ENCODE measurements at places on chromosomes 5 and 9.

- DNase-seq: no peak
Measured at GRCh38 chr9:91809581-91810285, 140.3 kb downstream of the ROR2 start.

- DNase-seq: no peak
Measured at GRCh38 chr5:50547303-50547702, 106.2 kb upstream of the EMB start.

DNA sequence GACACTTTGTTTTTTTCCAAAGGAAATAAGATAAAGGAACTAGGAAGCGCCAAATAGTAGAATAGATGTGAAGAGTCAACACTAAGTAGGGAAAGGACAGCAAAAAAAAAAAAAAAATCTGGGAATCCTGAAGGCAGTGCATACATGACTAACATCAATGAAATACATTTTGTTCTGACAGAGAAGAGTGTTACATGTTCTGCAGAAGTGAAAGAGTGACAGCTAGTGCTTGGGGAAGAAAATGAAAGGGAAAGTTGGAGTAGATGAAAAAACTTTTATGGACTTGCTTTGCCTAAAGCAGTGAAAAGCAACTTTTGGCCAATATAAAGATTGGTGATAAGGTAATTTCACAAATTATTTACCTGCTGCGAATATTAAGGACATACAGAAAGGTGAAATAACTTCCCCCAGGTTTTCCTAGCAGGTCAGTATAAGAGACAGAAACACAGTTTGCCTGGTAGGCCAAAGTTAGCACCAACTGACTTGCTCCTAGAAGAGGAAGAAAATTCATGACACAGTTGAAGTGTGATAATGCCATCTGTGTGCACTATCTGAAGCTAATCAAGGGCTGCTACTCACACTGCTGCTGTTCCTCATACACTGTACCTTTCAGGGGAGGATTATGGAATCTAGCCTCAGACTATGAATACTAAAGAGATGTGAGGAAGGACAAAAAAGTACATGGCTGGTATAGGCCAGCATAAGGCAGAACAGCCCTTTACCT, 38.6 kb downstream of the RANBP6 start:
- DNase-seq: no peak

DNA sequence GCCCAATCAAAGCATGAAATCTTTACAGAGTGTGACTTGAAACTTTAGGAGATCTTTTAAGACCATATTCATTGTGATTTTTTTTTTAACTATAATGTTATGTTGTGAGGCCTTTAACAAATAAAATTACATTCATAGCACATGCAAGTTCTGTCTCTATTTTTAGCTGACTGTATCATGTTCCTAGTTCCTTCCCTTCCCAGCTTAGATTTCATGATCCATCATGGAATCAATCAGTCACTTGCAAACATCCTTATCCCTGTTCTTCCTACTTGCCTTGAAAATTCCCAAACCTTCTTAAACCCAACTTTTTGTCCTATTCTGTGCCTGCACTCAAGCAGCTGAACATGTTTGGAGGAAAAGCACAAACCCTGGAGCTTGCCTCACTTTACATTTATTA, 141.8 kb downstream of the DMXL1 start:
- DNase-seq: no peak

DNA sequence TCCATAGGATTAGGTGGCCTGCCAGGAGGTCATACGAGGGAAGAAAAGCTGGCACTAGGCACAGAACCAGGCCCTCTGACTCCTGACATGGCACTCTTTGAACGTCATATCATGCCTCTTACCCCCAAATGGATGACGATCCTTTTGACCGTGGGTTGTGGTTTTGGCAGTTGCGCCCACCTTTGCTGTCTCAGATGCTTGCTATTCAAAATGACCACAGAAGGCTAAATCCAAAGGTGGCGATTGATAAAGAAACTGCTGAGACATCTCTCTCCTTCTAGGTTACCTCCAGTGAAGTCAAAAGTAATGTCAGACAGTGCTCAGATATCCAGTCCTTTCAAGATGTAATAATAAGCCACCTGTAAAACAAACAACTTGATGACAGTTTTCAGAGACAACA, 385.0 kb downstream of the EFNA5 start:
- DNase-seq: no peak

DNA sequence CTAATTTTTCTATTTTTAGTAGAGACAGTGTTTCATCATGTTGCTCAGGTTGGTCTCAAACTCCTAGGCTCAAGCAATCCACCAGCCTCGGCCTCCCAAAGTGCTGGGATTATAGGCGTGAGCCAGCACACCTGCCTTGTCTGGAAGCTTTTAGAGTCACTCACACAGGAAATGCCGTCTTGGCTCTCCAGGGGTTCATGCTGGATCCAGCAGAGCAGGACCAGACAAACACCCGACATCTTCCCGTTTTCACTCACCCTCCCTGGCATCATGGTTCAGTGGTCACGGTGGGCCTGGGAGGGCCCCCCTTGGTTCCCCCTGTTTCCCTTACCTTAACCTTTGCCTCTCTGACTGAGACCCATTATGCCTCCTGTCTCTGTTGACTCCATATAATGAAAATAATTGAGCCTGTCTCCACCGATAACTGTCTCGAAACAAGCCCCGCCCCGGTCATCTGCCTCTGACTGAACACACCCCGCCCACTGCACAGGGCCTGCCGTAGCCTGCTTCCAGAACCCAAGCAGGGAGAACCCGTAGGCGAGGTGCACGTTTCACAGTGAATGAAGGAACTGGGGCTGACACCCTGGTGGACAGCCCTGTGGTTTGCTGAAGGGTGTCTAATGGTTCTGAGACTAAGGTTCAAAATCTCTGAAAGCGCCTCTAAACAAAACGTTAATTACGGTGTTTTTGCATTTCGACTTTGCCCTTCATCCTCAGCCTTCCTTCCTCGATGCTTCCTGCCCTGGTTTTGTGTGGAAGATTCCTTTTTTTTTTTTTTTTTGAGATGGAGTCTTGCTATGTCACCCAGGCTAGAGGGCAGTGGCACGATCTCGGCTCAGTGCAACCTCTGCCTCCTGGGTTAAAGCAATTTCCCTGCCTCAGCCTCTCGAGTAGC, 39.7 kb upstream of the SPRY4 start:
- no peak for DNase-seq

DNA sequence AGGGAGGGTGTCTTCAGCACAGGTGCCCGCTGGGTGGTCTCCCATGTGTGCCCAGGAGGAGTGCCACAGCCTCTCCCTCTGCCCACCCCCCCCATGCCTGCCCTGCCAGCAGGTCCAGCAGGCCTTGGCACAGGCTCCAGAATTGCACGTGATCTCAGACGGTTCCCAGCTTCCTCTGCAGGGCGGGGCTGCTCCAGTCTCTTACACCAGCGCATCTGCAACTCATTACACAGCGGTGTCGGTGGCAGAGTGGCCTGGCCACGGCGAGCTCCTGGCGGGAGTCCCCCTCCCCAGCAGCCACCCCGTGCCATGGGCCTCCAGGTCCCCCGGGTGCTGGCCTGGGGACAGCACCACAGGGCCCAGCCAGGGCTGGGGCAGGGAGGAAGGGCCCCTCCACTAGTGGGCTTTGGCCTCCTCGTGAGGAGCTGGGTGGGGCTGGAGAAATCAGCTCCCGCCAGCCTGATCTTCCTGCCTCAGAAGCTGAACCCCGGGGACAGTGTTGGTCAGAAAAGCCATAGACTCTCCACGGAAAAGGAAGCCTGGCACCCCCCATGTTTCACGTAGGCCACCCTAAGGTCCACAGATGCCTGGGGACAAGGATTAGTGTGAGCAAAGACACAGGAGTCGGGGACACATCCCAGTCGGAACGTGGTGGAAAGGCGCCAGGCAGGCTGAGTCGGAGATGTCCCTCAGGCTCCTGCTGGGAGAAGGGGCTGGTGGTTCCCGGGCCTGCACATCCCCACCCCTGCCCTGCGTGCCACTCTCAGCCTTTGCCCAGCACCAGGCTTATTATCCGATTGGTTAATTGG, 40.2 kb downstream of the RXRA start:
- peak; percentile 76 for DNase-seq

DNA sequence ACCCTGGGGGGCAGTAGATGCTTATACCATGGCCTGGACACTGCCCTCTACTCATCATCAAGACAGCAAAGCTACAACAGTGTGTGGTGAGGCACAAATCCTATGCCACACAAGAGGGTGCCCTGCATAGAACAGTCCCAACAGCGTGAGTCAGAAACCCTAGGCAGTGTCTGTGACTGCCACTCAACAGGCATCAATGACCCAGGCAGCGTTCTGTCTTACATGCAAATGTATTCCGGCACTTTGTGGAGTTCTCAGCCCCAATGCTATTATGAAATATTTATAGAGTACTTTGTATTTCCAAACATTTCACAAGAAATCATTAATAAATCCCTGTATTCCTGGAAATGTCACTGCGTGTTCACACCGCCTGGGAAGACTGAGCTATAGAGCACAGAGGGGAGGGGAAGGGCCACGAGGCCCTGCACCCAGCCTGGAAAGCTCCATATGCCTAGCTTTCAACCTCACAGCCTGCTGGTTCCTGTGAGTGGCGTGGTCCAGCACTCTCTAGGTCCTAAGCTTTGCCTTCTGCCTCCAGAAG, 77.7 kb downstream of the NIPSNAP3B start:
- peak; percentile 21 for DNase-seq

DNA sequence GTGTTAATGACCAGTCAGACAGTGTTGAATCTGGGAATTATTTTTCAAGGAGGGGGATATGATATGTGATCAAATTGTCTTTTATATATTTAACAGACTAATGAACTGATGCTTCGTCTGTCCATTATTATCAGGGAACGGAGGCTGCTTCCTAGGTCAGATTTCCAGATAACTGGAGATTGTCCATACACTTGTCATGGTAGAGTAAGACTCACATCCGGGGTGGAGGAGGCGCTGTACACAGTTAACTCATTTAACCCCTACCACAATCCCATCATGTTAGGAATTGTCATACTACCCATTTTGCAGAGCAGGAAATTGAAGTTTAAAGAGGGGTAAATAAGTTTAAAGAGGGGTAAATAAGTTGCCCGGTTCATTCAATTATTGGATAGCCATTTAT, 55.9 kb downstream of the ARHGAP26 start:
- no peak for DNase-seq

DNA sequence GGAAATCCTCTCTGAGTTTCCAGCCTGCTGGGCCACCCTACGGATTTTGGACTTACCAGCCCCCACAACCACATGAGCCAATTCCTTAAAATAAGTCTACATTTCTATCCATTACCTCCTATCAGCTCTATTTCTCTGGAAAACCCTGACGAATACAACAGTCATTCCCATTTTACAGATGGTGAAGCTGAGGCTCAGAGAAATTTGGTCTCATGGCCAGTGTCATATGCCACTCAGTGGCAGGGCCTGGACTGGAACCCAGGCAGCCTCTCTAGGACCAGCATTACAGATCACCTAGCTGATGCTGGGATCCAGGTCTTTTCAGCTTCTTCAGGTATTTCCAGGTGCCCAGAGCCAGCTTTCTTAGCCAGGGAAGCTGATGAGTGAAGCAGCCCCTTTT, 45.0 kb upstream of the SH3PXD2B start:
- DNase-seq: no peak

- no peak for DNase-seq
Measured at GRCh38 chr9:90393365-90394152, 249.1 kb downstream of the DIRAS2 start.

DNA sequence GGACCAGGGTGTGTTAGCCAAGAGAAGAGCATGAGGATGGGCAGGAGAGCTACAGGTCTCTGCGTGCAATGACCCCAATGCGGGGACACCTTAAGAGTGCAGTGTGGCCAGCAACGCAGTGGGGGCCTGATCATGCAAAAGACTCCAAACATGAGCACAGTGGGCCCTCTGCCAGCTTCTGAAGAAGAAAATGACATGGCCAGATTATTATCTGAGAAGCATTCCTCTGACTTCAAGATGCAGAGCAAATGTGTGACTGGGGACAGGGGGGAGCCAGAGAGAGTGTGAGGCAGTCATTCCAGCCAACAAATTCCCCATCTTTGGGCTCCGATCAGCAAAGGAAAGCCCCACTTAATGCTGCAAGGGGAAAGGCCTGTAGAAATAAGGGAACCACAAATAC, 229.4 kb downstream of the CDK5RAP2 start:
- no peak for DNase-seq

GRCh38 chr5:178624631-178625546, 2.0 kb downstream of the CLK4 start:
- no peak for DNase-seq

DNA sequence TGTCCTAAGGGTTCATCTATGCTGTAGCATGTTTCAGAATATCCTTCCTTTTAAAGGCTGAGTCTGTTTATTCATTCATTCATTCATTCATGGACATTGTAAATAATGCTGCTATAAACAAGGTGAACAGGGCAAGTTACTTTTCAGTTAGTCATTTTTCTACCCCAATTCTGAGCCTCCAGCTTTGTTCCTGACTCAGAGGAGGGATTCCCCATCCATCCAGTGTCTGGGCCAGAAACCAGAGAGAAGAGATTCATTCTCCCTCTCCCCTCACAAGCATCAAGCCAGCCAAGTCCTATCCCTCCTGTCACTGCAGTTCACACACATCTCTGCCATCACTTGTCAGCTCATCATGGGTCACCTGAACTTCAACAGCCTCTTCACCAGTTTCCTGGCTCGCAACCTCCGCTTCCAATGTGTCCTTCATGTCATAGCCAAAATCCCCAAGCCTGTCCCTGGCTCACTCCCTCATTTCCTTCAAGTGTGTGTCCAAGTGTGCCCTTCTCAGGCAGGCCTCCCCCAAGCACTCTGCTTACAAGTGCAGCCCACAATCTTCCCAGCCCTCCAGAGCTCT, 203.0 kb downstream of the TTLL11 start:
- DNase-seq: no peak

DNA sequence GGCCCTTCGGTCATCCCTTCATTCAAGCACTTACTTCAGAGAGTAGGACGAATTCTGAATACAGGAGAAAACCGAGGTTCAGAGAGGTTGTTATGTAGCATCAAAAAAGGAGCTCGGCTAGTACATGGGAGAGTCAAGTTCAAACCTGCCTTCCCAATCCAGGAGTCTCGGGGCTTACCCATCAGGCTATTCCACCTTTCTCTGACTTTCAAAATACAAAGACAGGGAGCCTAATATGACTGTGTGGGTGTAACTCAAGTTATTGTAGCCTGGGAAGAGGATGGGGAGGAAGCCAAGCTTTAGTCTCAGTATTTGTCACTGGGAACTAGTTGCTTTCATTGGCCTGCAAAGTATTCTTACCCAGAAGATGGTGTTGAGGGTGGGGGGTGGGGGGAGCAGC, 274.8 kb upstream of the PANK3 start:
- no peak for DNase-seq

DNA sequence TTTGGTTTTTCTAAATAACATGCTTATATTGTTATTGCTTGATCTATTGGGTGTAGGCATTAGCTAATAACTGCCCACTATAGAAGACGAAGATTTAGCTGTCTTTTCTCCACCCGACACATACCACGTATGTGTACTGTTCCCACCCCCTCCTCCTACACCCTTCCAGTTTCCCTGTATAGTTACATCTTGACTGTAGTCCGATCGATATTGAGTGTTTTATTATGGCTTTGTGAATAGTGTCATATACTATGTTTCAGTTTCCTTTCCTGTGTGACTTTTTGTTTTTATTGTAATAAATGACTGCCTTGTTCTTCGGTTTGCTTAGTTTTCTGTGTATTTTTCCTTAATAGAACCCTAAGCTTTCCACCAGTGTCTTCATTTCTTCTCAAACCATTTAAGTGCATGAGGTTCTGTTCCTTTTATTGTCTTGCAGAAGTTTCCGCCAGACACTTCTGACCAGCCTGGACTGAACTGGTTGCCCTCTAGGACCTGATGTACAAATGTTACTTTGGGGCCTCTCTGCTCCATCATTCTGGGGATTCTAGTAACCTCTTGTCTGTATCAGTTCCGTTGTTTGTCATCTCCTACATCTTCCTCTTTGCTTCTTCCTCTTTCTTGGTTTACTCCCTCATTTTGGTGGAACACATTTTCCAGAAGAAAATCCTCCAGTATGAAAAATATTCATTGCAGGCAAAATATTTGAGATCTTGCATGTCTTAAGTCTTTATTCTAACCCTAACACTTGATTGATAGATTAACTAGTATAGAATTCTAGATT, 61.8 kb downstream of the PRKACG start:
- no peak for DNase-seq

Data from hypothalamus (tissue), 51 donors.